Stomach (tissue), 19 donors: ENCODE measurements at places on chromosomes 2 and 18. TPM values are rescaled to one million over a fixed set of nuclear protein-coding genes. Genes with fewer than 3 reads are reported as not detected.

DNA sequence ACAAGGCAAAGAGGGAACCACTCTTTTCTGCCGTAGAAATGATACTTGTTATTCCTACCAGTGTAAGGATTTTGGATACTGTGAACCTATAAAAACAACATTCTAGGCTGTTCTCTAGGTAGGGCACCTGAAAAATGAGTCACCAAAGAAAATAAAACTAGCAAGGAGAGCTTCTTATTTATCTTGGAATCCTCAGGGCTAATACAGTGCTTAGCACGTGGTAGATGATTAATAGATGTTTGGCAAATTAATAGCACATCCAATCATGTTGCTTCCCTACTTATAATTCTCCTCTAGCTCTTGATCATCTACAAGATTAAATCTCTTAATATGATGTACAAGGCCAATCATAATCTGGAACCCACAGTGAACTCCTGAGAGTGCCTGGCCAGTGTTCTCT, 73.1 kb downstream of the AAK1 start:
- no peak for DNase-seq

GRCh38 chr2:219406861-219407230, 11.3 kb upstream of the DES start:
- peak; percentile 80 for DNase-seq

DNA sequence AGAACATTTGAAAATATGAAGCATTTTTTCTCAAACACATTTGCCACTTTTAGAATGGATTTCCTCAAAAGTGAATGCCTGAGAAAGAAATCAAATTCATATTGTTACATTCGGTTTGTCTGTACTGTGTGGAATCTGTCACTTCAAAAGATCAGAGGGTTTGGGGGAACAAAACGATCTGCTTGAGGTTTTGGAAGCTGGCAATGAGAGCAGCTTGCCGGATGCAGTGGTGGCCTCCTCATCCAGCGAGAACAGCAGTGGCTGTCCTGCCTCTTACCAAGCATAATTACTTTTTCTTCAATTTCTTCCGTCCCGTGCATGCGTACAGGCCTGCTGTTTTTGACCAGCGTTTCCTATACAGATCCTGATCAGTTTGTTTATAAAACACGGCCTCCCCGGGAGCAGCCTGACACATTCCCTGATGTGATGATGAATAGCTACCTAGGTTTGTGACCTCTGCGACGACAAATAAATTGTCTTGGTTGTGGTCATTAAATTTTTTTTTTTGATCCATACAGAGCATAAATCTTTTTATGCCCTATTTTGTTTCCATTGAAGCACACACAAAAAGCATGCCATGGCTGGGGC, 45.2 kb downstream of the ITGA6 start:
- DNase-seq: no peak

Gene KIAA2012
- not detected for total RNA-seq

DNA sequence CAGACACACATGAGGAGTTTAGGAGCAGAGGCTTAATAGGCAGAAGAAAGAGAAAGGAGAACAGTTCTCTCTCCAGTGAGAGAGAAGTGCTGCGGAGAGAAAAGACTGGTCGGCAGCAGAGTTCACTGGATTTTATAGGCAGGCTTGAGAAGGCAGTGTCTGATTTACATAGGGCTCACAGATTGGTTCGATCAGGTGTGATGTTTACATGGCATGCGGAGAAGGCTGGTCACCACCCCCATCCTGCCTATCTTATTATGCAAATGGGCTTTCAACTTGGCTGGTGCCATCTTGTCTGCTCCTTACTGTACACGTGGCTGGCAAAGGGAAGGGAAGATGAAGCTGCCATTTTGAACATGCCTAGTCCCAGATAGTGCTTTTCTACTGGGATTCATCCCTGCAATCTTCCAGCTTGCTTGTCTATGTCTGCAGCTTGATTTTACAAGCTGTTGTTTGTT, 113.4 kb downstream of the AP1S3 start:
- no peak for DNase-seq

GRCh38 chr2:212117926-212118325, 420.7 kb downstream of the ERBB4 start:
- DNase-seq: no peak

DNA sequence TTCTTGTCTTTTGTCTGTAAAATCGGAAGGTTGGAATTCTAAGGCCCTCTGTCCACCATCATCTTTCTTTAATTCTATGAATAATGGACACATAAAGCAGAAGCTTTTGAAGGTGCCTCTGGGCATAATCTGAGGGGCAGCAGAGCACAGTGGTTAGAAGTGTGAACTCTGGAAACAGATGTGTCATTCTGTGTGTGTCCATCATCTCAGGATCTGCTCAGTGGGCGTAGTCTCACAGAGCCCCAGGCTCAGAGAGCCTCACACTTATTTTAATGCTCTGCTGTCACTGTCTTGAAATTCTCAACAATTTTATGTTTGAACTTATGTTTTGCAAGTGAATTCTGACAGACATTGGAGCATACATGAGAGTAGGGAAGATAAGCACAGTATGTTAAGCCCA, 31.0 kb upstream of the CCDC93 start:
- no peak for DNase-seq

GRCh38 chr18:2534906-2535305, 36.4 kb downstream of the METTL4 start:
- DNase-seq: no peak

GRCh38 chr2:135121016-135121657, 69.0 kb downstream of the RAB3GAP1 start:
- peak; percentile 32 for DNase-seq

Gene FN1
- 247 TPM for total RNA-seq

Gene CAD
- total RNA-seq: 78.2 TPM

DNA sequence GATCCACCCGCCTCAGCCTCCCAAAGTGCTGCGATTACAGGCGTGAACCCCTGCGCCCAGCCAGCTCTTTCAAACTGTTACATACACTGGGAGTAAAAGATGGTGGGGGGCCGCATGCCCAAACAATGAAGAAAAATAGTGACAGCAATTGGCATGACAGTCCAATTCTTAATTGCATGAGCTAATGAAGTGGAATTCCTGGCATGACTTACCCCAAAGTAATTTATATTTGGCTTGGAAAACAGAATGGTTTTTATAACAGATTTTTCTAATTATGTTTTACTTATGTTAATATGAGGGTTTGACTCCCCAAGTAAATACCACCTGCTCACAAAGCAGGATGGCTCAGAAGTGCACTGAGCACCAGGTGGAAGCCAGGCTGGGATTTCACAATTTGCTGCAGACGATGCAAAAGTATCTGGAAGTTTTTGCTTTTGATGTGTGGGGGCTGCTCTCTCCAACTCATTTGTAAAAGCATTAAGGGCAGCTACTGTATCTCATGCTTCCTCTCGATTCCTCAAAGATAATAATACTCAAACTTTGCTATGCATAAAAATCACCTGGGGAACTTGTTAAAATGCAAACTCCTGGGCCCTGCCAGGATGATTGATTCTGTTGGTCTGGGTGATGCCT, 24.0 kb upstream of the ATG16L1 start:
- no peak for DNase-seq

Gene SKOR2
- total RNA-seq: not detected

DNA sequence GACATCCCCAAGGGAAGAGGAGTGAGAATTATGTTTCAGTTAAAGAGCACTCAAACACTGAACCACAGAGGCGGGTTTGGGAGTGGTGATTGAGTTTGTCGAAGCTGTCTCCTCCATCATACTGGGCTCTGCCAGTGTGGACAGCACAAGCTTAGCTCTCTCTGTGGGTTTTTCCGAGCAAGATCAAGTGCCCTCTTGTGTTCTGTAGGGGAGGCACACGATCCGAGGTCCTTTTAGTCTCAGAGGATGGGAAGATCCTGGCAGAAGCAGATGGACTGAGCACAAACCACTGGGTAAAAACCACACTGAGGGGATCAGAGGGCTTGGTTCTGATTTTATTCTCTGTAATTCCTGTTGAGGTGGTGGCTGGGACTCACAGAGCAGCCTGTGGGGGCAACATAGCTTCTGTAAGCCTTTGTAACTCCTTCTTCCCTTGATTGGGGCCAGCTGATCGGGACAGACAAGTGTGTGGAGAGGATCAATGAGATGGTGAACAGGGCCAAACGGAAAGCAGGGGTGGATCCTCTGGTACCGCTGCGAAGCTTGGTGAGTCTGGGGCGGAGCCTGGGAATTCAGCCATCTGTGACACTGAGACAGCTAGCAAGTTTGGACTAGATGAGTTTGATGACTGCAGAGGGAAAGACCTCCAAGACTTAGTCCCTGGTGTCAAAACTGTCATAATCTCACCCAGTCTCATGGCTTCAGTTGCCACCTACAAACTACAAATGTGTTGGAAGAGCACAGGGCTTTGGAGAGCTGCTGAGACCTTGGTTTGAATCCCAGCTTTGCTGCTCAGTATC, 2.0 kb downstream of the NAGK start:
- peak; percentile 62 for DNase-seq

DNA sequence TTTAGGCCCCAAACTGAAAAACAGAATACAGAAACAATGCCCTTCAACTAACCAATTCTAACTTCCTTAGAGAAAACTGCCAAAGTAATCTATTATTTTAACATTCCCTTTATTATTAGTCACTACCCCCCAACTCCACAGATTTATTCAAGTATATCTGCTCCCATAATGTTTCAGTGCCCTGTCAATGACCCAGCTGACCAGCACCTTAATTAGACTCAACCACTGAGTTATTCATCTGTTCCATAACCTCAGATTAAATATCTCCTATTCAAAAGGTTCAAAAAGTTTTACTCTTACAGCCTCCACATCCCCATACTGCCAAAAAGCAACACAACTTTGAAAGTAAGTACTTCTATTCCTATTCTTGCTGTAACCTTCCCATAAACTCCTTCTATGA, 202.4 kb downstream of the EXOC6B start:
- DNase-seq: no peak

DNA sequence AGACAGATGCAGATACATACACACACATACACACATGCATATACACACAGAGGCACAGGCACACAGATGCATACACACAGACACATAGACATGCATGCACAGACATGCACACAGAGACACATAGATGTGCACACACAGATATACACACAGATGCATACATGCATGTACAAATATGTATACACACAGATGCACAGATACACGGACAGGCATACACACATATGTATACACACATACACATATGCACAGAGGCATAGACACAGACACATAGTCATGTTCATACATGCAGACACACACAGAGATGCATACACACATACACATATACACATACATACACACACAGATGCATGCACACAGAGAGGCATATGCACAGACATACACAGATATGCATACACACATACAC, 437.3 kb upstream of the SMIM21 start:
- no peak for DNase-seq
